ENCODE measurements at places on chromosomes 1 and 21. TPM values are rescaled to one million over a fixed set of nuclear protein-coding genes. Genes with fewer than 3 reads are reported as not detected.

- DNase-seq: no peak
Measured at GRCh38 chr1:182765391-182765790, 24.2 kb upstream of the NPL start.

SDC3 gene
- 51.3 TPM for total RNA-seq

IL22RA1 gene
- total RNA-seq: not detected

RGS13 gene
- not detected for total RNA-seq

TDRD5 gene
- total RNA-seq: not detected

CYP4X1 gene
- 0.23 TPM for total RNA-seq
